Right ventricle myocardium inferior (tissue), 1 donor: ENCODE measurements at places on chromosomes 12 and 14. TPM values are rescaled to one million over a fixed set of nuclear protein-coding genes. Genes with fewer than 3 reads are reported as not detected.

DNA sequence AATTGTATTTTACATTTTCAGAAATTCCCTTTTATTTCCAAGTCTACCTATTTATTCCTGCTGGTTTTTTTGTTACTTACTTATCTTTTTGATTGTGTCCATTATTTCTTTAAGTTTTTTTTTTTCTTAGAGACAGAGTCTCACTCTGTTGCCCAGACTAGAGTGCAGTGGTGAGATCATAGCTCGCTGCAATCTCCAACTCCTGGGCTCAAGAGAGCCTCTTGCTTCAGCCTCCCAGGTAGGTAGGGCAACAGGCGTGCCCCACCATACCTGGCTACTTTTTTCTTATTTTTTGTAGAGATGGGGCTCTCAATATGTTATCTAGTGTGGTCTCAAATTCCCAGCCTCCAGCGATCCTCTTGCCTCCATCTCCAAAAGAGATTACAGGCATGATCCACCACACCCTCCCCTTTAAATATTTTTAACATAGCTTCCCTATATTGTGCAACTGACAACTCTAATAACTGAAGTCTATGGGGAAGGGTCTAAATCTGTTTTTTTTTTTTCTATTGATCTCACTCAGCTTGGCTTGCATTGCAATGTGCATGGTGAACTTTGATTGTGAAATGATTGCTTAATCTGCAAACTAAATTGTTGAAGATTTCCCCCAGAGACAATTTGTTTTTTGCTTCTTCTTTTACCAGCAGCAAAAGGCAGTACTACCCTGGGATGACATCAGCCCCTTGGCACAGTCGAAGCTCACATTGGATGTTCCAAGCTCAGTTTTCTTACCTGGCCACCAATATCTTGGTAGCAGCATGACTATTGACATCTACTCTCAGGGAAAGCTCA, 25.7 kb upstream of the COCH start:
- DNase-seq, result no peak

DNA sequence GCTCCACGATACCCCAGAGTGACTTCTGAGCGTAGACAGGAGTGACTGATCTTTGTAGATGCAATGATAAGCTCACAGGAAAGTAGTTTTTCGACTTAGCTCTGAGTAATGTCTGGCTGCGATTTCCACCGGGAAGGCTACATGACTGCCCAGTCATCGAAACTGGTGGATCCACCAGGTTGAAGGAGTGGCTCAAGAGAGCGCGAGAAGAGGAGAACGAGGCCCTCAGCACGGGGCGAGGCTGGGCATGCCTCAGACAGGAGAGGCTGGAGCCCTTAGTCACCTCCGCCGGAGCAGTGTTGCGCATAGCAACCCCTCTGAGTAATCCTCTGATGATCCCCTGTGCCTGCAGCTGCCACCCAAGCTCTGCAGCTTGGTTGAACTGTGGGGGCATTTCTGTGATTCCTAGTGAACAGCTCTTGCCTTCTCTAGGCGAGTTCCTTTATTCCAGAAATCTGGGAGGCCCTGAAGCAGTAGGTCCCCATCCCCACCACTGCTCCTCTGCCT, 25.6 kb downstream of the ELK3 start:
- no peak for DNase-seq

- no peak for DNase-seq
These were observed 23.1 kb downstream of the LLPH start for GRCh38 chr12:66107451-66107915.

- DNase-seq, result peak; percentile 68
These were observed 2.9 kb downstream of the SLC15A4 start for GRCh38 chr12:128820723-128821432.

DNA sequence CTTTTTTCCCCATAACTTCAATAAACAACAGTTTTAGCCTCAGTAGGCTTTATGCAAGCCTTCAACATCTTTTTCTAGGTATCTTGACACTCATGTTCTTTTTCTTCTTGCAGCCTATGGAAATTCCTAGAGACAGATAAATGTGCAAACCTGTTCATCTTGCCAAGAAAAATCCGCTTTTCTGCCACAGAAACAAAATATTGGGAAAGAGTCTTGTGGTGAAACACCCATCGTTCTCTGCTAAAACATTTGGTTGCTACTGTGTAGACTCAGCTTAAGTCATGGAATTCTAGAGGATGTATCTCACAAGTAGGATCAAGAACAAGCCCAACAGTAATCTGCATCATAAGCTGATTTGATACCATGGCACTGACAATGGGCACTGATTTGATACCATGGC, 295.9 kb downstream of the ZFP36L1 start:
- DNase-seq, result no peak

NAV3 gene
- 2.6 TPM for total RNA-seq

LRP10 gene
- total RNA-seq, result 59.2 TPM

P3H3 gene
- 10.3 TPM for total RNA-seq
